ENCODE measurements at places on chromosomes 13 and 19. TPM values are rescaled to one million over a fixed set of nuclear protein-coding genes. Genes with fewer than 3 reads are reported as not detected.

DNA sequence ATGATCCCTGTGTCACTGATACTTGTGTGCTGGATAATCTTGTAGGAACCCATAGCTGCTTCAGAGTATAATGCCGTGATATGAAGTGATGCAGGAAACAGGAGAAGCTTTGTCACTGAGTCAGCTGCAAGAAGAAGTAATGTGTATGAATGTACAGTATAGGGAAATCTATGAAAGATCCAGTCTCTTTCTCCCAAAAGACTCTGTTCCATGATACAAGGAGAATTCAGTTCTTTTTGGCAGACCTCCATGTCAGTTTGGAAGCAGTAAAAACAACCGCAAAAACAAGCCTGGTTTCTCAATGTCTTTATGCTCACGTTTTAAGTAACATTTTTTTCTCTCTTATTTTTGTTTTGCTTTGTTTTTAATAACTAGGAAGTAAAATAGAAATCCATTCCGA lies 33.9 kb downstream of the PCDH17 start:
- H3K27ac ChIP-seq = no peak overlapping the region
- no peak for DNase-seq
- H3K36me3 ChIP-seq = no peaks in the 10 kb centered on the region
- H3K4me1 ChIP-seq = no peaks in the 10 kb centered on the region

ZNF93 gene
- 15.8 TPM for total RNA-seq

ZNF627 gene
- total RNA-seq = 4.8 TPM

IZUMO2 gene
- total RNA-seq = not detected

DNA sequence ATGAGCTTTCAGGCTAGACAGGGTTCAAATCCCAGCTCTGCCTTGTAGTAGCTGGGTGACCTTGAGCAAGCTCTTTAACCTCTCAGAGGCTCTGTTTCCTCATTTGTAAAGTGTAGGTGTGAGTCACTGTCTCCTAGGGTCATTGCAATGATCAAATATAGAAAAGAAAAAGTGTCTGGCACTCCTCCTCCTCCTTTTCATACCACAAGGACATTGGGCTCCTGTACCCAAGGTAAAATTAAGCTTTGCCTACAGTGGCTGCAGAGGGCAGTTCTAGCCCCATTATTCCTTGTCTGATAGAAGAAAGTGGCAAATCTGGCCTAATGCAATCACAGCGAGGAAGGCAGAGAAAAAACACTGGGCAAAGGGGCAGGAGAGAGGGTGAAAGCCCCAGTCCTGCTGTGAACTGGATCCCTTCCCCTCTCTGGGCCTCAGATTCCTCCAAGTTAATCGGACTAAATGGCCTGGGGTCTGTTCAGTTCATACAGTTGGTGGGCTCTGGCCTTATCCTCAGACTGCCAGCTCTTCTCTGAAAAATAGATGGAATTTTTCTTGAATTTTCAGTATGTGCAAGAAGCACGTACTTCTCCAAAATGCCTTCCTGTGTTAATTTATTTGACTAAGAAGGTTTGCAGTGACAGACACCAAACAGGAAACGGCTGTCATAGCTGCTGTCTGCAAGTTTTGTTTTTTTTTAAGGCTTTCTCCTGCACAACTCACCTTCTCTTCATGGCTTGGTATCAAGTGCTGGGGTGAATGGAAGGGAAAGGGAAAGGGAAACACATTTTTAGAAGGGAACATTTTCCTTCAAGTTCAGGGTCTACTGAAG lies 35.3 kb downstream of the RGCC start:
- peaks cover 60% of the 10 kb centered on the region for H3K4me1 ChIP-seq
- no peaks in the 10 kb centered on the region for H3K27me3 ChIP-seq

GRCh38 chr13:29743201-29743786 lies 107.1 kb downstream of the UBL3 start:
- no peaks in the 10 kb centered on the region for H3K36me3 ChIP-seq
- no peaks in the 10 kb centered on the region for H3K4me1 ChIP-seq
- peaks cover 15% of the 10 kb centered on the region for H3K27me3 ChIP-seq
- no peak overlapping the region for H3K4me3 ChIP-seq
- DNase-seq = no peak

CYTH2 gene
- total RNA-seq = 50.3 TPM

GRCh38 chr19:2127758-2128157 lies 23.6 kb downstream of the AP3D1 start:
- H3K36me3 ChIP-seq = peaks cover 24% of the 10 kb centered on the region
- no peaks in the 10 kb centered on the region for H3K4me1 ChIP-seq
- DNase-seq = no peak
- H3K27ac ChIP-seq = no peak overlapping the region
